ENCODE measurements at places on chromosomes 2 and 18.

DNA sequence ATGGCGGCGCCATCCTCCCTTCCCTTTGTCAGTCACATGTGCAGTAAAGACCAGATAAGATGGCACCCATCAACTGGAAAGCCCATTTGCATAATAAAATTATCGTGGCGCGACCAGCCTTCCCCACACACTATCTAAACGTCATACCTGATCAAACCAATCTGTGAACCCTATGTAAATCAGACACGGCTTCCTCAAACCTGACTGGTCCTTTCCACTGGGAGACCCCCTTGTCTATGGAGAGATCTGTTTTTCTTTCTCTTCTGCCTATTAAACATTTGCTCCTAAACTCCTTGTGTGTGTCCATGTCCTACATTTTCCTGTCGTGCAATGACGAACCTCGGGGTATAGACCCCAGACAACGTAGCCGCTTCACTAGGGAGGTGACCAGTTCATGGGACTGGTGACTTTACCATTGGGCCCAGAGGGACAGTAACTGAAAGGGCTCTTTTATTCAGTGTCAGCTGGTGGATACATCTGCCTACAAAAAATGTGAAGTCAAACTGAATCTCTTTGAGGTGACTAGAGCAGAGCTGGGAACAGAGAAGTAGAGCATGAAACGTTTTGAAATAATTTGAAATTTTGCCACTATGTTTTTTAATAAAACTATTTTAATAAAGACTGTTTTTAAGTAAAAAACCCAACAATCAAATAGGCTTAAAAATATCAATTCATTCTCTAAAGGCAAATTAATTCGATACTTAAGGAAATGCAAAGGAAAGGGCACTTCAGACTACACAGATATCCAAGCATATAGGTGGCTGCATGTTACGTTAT is 87.5 kb downstream of the SOCS6 start:
- no peak for DNase-seq

- DNase-seq = no peak
Observed at GRCh38 chr2:60489289-60489688, 64.2 kb downstream of the BCL11A start.

DNA sequence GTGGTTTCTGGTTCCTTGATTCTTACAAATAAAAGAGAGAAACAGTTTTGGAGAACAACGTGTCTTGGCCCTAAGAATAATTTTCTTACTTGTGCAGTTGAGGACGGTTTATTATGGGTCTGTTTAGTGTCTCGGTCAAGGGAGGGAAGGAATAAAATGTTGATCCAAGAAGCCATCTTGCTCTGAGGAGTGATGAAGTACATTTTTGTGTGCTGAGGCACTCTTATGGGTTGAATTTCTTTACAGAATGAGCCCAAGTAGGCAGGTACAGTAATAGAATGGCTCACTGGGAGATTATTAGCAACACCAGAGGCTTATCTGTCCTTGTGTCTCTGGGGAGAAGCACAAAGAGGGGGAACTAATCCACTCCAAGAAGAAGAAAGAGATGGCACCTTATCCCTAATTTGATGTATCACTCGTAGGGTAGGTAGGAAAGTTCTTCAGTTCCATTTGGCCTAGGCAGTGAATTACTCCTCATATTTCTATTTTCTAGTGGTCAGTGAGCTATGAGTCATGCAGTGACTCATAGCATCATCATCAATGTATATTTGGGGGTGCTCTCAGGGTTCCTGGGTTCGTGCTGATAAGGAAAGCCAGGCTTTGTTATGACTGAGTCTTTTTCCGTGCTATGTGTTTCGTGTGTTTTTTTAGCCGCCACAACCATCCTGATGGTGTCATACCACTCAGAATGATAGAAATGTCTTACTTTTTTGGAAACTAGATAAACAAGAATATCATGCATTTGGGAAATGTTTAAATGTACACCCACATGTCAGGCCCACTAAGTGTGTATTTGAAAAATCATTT is 250.1 kb upstream of the CTAGE1 start:
- DNase-seq = no peak

- no peak for DNase-seq
Observed at GRCh38 chr2:156935616-156936015, 321.9 kb upstream of the GALNT5 start.

GRCh38 chr2:191385416-191386160 is 140.4 kb downstream of the MYO1B start:
- peak; percentile 12 for DNase-seq

DNA sequence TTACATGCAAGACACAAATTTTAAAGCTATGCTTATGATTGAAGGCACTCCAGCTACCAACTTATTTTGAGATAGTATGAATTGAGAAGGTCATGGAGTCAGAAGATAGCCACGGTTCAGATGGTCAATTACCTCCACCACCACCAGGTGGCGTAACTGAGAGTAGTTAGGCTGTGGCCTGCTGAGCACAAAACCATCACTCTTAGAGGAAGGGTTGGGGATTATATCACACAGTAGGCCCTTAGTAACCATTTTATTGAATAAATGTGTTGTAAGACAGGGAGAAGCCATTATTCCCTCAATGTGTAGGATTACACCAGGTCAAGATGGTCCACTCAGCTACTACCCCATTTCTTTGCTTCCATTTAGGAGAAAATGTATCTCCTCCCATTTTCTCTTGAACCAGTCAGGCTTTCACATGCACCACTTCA is 18.8 kb downstream of the KLHL41 start:
- peak; percentile 80 for DNase-seq

GRCh38 chr2:219297766-219298456 is 11.3 kb downstream of the PTPRN start:
- DNase-seq = no peak

GRCh38 chr2:119202610-119203310 is 20.9 kb upstream of the STEAP3 start:
- no peak for DNase-seq

GRCh38 chr18:56635007-56635406 is 3.4 kb downstream of the TXNL1 start:
- DNase-seq = no peak

- no peak for DNase-seq
Observed at GRCh38 chr2:221780281-221780688, 208.2 kb upstream of the EPHA4 start.

DNA sequence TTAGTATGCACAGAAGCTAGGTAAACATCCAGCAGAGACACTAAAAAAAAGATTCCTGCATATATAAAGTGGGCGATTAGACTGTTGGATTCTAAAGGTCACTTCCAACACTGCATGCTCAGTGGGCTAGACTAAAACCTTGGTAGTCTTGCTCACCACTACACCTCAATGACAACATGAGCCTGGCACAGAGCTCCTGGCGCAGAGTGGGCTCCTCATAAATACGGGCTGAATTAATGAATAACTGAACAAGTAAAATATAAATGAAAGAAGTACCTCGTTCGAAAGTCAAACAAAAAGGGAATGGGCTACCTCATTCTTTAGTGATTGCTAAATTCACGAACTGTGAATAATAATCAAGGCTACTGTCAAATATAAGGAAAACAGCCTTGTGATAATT is 185.3 kb downstream of the STK39 start:
- no peak for DNase-seq

DNA sequence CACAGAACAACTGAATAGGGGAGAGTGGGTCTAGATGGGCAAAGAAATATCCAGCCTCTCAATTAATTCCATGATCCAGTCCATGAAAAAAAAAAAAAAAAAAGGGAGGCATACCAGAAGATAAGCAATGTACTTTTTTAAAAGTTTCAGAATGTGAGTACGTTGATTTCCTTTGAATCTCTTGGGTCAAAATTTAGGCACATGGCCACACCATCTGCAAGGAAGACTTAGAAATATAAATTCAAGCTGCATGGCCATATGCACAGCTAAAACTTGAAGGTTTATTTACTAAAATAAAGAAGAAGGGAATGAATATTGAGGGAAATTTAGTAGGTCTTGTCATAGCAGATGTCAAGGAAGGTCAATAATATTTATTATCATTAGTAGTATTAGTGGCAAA is 286.5 kb upstream of the CDH7 start:
- no peak for DNase-seq

DNA sequence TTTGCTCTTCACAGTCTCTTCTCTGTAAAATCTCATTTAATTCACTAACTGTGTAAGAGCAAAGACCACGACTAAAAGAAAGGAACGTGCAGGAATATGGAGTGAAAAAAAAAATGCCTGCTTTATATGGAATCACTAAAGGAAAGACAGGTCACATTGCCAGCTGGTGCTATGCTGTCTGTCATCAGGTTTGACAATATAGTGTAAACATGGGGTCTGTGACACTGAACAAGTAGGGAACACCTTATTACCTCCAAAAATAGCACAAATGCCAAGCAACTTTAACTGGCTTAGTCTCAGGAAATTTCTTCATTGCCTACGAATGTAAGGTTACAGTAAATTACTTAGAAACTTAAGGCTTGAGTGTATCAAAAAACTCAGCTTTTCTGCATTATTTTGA is 364.5 kb upstream of the LINC00305 start:
- no peak for DNase-seq

GRCh38 chr2:12271589-12271984 is 445.1 kb upstream of the TRIB2 start:
- no peak for DNase-seq

GRCh38 chr2:29544917-29545316 is 376.5 kb downstream of the ALK start:
- DNase-seq = no peak

DNA sequence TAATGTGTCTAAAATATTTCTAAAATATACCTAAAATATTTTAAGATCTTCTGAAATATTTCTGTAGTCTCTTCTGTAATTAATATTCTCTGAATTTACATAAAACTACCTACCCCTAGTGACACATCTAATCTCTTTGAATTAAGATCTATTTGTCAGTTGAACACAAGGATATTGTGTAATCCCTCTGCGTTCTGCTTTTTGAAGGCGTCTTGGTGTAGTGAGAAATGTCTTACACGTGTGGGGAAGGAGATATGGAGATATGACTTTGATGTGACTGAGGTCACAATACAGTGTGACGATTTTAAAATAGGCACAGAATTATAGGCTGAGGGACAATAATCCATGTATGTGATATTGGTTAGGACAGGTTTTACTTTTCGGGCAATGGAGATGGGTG is 79.8 kb downstream of the DOK6 start:
- DNase-seq = no peak

DNA sequence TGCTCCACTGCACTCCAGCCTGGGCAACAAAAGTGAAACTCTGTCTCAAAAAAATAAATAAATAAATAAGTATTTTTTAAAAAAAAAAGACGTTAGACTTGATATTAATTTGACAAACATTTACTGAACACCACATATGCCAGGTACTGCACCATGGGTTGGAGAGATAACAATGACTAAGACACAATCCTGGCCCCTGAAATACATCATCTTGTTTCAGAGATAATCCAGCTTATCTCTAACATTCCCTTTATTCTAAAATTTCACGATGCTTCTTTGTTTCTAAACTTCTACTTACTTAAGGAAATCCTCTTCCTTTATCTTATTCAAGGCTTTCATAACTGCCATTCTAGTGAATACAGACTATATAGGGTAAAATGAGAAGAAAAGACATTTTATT is 55.0 kb upstream of the PEX13 start:
- no peak for DNase-seq

- DNase-seq = no peak
Observed at GRCh38 chr2:62363166-62363565, 142.8 kb downstream of the TMEM17 start.

DNA sequence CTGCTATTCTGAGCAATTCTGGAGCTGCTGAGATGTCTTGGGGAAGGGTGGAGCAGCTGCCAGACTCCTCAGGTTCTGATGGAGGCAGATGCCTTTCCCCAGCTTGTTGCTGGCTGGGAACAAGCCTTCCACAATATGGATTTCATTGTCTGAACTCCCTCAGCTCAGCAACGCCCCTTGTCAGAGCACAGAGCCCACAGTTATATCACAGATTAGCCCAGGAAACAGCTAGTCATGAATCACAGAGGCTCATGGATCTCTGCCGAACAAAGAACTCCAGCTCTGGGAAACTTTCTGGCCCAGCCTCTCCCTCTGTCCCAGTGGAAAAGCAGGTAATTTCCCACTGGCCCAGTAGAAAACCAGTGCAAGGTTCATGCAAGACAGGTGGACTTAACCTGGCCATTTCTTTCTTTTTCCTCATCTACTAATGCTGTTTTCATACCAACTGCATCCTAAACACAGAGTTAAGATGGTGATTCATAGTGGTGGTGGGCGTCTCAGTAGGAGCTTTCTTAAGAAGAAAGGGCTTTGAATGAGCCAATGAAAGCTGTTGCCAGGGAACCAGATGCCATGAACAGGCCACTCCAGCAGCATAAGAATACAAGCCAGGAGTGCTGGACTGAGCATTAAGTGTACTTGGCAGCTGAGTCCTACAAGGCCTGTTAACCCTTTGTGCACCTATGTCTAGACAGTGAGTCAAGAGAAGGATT is 8.7 kb upstream of the KIAA2012 start:
- DNase-seq = no peak

DNA sequence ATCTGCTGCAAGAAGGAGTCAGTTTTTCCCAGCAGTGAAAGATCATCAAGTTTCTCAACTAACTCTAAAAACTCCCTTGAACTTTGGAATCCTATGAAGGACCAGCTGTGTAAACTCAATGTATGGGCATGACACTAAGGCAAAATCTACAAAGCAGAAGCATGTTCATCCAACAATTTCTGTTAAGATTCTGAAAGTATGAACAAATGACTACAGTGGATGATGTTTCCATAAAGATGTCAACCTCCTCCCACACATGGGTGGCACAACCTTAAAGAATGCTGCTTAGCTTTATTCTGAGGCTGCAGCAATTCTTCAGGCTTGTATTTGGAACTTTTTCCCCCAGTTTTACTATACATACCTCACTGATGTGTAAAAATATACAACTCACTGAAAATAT is 47.2 kb downstream of the WDR33 start:
- DNase-seq = no peak

GRCh38 chr2:174004905-174005605 is 39.9 kb upstream of the SP3 start:
- no peak for DNase-seq

- DNase-seq = no peak
Observed at GRCh38 chr2:133525090-133525489, 43.2 kb downstream of the NCKAP5 start.

DNA sequence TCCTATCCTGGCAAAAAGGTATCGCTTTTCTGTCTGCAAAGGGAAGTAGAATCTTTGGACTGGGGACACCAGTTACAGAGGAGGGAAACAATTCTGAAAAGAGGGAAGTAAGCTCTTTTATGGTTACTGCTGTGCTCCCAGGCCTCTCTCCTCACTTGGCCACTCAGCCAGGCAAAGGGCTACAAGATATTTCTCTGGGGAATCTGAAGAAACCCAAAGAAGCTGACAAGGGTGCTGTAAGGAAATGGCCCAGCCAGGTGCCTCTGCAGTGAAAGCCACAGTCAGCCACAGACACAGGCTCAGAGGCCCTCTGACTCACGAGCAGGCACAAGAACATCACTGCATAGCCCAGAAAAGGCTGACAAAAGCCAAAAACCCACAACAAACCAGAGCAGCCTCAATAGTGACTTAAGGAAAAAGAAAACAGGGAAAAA is 5.8 kb downstream of the HDLBP start:
- peak; percentile 36 for DNase-seq

GRCh38 chr2:130796290-130796689 is 40.4 kb upstream of the ARHGEF4 start:
- DNase-seq = no peak
